Myometrial cell (primary cell): ENCODE measurements at places on chromosomes 1 and 21. TPM values are rescaled to one million over a fixed set of nuclear protein-coding genes. Genes with fewer than 3 reads are reported as not detected.

Gene BRDT
- total RNA-seq = not detected in 2 replicates

Gene NR5A2
- not detected in 2 replicates for total RNA-seq

Gene PAPPA2
- total RNA-seq = under 0.01 and 0.35 TPM in 2 replicates

Gene RGS8
- not detected in 2 replicates for total RNA-seq

Gene CHD5
- total RNA-seq = not detected in 2 replicates

Gene PRDM16
- 1.1 TPM in 1 of 2 replicates, not detected in the other for total RNA-seq

Gene CHIA
- total RNA-seq = not detected in 2 replicates
